Testis (tissue), 5 donors: ENCODE measurements at places on chromosomes 11 and 22.
A peak's percentile ranks its signal among the peaks of the same experiment; 100 is the strongest.

DNA sequence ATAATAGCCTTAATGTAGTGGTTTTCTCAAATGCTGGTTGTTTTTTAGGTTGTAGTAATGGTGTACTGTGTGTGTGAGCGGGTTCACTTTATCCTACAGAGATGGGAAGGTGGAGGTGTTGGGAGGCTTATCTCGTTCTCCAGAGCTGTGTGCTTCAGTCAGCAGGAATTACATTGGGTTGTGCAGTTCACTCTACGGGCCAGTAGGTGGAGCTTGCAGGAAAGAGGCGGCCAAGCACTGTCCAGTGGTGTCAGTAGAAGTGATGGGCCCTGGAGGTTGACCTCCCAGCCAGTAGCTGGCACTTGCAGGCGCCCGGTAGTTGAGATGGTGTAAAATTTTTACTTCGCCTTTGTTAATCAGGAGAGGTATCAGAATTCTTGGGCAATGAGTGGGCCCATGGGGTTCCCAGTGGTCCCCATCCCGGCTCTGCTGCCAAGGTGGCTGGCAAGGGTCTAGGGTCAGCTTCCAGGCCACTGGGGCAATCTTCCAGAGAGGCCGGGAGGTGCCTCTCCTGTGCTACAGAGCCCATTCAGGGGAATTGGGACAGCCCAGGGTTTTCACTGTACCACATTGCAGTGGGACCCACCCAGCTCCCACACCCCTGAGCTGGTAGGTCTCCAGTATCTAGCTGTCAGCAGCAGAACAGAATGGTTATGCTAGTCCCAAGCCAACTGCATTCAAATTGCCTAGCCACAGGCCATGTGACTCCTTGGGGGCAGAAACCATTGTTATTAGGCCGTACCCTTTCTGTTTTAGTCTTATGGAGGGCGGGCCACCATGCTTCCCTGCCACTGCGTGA lies 43.9 kb downstream of the BIRC2 start:
- peak; percentile 77 for DNase-seq

GRCh38 chr11:113286509-113287497 lies 27.6 kb upstream of the TTC12 start:
- no peak for DNase-seq

- DNase-seq, result peak; percentile 63
These were observed 49.3 kb upstream of the MPPED2 start for GRCh38 chr11:30635401-30635989.

DNA sequence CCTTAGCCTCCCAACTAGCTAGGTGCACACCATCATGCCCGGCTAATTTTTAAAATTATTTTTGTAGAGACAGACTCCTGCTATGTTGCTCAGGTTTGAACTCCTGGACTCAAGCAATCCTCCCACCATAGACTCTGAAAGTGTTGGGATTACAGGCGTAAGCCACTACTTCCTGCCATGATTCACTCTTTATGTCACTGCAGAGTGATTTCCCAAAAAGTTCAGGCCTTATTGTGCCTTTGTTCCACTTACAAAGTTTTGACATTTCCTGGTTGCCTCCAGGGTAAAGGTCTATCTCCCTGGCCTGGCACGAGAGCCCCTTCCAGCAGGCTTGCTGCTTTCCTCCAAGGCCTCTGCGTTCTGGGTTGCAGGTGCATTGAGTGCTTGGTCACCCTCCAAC lies 44.6 kb upstream of the RIC3 start:
- no peak for DNase-seq

DNA sequence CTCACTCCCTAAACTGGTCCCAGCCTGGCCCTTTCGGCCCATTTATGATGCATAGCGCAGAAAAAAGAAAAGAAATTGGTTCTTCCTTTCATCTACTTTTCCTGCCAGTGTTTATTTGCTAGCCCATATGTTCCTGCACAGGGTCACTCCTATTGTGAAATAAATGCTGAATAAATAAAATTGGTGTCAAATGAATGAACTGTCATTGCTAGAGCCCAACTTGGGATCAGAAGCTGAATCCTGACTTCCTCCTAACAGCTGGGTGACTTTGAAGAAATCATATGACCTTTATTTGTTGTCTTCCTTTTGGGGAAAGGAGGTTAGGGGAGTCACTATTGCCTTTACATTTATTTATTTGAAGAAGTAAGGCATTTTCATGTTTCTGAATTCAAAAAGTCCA lies 92.0 kb downstream of the PRR5L start:
- DNase-seq, result no peak

DNA sequence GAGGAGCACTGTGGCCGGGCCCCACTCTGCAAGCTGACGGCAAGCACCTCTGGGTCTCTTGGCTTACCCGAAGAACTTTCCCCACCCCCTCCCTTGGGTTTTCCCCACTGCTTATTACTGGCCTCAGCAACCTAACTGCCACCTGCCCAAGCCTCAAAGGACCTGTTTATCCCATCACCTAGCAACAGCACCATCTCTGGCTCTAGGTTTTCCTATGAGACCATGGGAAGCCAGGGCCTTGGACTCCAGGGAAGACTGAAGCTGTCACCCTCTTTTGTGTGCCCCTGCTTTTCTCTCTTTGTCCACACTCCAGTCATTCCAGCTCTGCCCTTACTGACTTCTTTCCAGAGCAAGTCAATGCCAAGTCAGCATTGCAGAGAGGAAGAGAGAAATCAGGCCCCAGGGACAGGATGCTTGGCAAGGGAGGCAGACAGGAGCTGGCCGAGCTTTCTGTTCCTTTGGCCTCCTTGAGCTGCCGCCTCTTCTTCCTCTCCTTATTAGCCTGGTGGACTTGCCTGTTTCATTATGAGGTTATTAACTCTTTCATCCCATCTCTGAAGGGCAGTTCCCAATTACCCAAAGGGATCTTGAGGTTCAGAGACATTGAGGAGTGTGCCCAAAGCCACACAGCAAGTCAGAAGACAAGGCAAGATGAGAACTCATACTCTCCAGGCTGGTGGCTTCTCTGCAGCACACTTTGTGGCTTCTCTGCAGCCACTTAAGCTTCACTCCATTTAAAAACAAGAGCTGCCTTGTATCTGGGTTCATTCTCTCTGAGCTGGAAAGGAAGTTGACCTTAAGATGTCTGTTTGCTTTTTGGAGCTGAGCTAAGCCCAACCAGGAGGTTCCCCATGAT lies at the start of gene SMIM35:
SMIM35 (minus strand) TSS at position 51 of the 856 bp plus-strand sequence. CDS start 206 bp downstream, outside the sequence.
- peak; percentile 21 for DNase-seq

DNA sequence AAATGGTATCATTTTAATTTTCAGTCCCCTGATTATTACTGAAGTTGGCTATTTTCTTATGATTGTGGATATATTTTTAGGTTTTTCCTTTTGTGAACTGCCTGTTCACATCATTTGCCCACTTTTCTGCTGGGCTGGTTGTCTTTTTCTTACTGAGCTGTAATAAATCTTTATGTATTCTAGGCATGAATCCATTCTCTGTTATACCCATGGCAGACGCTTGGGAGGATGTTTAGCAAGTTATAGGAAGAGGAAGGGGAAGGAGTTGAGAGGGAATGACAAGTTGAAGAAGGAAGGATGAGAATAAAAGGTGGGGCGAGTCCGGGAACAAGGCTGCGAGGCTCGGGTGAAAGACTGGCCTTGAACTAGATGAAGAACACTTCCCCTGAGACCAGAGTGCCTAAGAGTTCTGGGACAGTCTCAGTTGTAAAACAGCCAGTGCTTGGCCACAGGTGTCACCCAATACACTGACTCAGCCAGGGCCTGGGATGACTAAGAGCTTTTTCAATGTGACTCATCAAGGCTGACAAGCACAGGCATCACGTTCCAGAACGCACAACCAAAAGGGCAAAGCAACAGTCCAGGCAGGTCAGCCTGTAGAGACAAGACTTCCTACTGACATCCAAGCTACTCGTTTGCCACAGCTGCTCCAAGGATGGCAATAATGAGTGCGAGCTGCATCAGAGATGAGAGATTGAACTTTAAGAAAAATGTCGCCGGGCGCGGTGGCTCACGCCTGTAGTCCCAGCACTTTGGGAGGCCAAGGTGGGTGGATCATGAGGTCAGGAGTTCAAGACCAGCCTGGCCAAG lies 35.2 kb downstream of the LRFN4 start:
- DNase-seq, result no peak

- no peak for DNase-seq
These were observed 17.4 kb upstream of the LRRC55 start for GRCh38 chr11:57164317-57164716.

GRCh38 chr22:38267086-38267485 lies 5.7 kb downstream of the TMEM184B start:
- no peak for DNase-seq

DNA sequence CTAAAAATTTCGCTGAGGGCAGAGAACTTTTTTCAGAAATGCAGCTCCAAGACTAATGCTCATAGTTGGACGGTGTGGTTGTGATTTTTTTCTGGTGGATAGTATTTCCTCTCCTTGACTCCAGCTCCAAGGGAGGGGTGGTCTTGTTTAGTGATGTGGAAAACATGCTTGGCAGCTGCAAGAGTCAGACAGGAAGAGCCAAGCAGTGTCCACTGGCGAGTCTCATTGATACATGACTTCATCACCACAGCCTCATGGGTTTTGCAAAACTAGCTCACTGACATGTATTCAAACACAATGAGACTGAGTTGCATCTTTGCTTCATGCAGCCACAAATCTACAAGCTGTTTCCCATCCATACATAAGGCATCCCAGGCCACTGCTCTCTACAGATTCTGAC lies 7.3 kb upstream of the KCNJ1 start:
- no peak for DNase-seq

GRCh38 chr11:131672191-131672590 lies 301.8 kb downstream of the NTM start:
- no peak for DNase-seq

DNA sequence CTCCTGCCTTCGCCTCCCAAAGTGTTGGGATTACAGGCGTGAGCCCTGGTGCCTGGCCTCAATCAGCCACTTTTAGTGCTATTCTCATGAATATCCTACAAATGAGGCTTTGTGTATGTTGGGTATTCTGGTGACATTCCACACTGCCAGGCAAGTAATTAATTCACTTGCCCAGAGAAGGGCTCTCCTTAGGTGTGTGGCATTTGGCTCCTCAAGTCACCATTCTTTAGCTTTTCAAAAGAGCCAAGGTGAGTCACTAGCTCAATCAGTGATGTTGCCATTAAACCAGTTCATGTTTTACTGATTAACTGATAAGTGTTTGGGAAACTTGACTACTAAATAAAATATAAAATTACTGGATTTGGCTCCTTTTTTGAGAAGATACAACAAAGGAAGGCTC lies 52.2 kb downstream of the SLC25A17 start:
- no peak for DNase-seq

DNA sequence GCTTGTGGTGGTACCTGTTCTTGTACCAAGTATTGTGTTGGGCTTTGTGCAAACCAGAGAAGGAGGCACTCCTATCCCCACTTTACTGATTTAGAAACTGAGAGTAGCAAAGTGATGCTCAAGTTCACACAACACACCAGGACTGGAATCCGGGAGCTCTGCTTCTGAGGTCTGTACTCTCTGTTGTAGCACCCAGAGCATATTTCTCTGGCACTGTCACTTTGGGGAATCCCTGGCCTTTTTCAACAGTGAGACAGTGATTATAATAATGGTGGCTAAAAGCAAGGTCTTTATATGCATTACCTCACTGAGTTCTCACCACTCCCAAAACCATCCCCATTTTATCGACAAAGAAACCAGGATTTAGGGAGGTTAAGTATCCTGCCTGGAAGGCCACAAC lies 362.4 kb downstream of the TENM4 start:
- DNase-seq, result no peak

DNA sequence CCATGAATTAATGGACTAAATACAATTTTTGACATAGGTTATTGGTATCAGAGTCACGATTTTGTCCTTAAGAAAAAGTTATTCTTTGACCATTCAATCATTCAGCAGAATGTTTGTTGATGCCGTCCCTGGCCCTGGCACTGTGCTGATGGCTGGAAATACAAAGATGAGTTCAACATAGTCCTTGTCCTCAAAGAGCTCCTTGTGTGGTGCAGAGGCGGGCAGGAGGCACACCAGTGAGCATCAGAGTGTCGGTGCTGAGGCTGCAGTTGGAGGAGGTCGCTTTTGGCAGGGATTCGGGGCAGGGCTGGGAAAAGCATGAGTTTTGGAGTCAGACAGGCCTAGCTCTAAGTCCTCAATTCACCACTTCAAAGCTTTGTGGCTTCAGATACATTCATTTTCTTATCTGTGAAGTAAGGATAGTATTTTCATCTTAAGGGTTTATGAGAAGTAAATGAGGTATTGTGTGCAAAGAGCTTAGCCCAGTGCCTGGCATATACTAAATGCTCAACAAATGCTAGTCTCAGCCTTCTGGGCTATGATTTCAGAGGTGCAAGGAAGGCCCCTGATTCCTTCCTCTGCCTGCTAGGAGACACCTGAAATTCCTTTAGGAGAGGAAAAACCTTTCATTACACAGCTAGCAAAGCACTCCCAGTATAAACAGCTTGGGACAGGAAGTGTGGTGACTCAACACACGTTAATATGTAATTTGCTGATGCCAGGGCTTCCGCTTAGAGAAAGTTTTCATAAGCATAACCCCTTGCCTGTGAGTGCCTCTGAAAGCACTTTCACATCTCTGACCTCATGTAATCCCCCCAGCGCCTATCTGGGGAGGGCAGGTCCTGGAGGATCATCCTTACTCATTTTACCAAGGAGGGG lies 113.8 kb downstream of the NECTIN1 start:
- DNase-seq, result no peak
